Upper lobe of right lung (tissue), 1 donor: ENCODE measurements at places on chromosomes 4 and X. TPM values are rescaled to one million over a fixed set of nuclear protein-coding genes. Genes with fewer than 3 reads are reported as not detected.

- no peaks in the 10 kb centered on the region for H3K27me3 ChIP-seq
- no peaks in the 10 kb centered on the region for H3K4me1 ChIP-seq
- H3K36me3 ChIP-seq = no peaks in the 10 kb centered on the region
Measured at GRCh38 chrX:14884714-14885113, 11.5 kb downstream of the MOSPD2 start.

DNA sequence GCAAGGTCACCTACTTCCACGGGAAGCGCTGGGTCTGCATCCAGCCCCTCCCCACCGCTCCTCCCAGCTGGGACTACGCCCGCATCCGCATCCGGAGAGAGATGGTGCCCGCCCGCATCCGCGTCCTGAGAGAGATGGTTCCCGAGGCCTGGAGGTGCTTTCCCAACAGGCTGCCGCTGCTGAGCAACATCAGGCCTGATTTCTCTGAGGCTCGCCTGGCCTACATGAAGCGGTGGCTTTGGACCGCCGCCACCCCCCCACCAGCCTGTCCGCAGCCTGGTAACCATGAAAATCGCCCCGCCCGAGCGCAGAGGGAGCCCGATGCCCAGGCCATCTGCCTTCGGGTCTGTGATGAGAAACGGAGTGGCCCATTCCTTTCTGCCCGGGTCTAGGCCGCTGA is 18.1 kb downstream of the CLTRN start:
- no peaks in the 10 kb centered on the region for H3K4me1 ChIP-seq
- H3K27ac ChIP-seq = no peak overlapping the region
- H3K36me3 ChIP-seq = no peaks in the 10 kb centered on the region
- no peaks in the 10 kb centered on the region for H3K27me3 ChIP-seq

PHOX2B gene
- not detected for total RNA-seq

TLR7 gene
- 3.1 TPM for total RNA-seq

- no peaks in the 10 kb centered on the region for H3K36me3 ChIP-seq
- H3K4me3 ChIP-seq = no peak overlapping the region
- H3K27ac ChIP-seq = no peak overlapping the region
- H3K27me3 ChIP-seq = no peaks in the 10 kb centered on the region
Measured at GRCh38 chr4:99159699-99160098, 15.6 kb upstream of the ADH4 start.

DNA sequence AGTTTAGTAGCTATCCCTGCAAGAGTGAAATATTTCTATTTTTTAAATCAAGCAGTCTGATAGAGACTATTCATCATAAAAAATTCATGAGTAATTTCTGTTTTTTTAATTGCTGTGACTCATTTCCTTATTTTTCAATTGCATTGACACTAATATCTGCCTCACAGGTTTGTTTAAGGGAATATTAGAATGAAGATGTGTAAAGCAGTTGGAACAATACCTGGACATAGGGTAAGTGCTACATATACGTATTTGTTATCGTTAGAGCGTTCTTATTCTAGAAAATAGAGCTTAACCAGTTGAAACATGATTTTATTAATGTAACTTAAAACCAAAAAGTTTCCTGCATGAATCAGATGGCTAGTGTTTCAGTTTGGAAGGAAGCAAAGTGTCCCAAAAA is 2211.3 kb downstream of the PCDH7 start:
- H3K27ac ChIP-seq = no peak overlapping the region
- H3K4me1 ChIP-seq = no peaks in the 10 kb centered on the region
- no peaks in the 10 kb centered on the region for H3K27me3 ChIP-seq
- H3K4me3 ChIP-seq = no peak overlapping the region
- DNase-seq = no peak
- no peaks in the 10 kb centered on the region for H3K36me3 ChIP-seq

DNA sequence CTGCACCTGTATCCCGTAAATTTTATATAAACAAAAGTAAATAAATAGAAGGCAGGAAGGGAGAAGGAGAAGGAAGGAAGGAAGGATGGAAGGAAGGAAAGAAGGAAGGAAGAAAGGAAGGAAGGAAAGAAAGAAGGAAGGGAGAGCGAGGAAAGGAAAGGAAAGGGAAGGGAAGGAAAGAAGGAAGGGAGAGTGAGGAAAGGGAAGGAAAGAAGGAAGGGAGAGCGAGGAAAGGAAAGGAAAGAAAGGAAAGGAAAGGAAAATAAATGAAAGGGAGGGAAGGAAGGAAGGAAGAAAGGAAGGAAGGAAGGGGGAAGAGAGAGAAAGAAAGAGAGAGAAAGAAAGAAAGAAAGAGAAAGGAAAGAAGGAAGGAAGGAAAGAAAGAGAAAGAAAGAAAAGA is 43.0 kb upstream of the FRG1 start:
- H3K27ac ChIP-seq = no peak overlapping the region
- no peaks in the 10 kb centered on the region for H3K4me1 ChIP-seq
- H3K36me3 ChIP-seq = no peaks in the 10 kb centered on the region
- H3K27me3 ChIP-seq = no peaks in the 10 kb centered on the region
- H3K4me3 ChIP-seq = no peak overlapping the region
